ENCODE measurements at places on chromosomes 12 and 14. TPM values are rescaled to one million over a fixed set of nuclear protein-coding genes. Genes with fewer than 3 reads are reported as not detected.

DNA sequence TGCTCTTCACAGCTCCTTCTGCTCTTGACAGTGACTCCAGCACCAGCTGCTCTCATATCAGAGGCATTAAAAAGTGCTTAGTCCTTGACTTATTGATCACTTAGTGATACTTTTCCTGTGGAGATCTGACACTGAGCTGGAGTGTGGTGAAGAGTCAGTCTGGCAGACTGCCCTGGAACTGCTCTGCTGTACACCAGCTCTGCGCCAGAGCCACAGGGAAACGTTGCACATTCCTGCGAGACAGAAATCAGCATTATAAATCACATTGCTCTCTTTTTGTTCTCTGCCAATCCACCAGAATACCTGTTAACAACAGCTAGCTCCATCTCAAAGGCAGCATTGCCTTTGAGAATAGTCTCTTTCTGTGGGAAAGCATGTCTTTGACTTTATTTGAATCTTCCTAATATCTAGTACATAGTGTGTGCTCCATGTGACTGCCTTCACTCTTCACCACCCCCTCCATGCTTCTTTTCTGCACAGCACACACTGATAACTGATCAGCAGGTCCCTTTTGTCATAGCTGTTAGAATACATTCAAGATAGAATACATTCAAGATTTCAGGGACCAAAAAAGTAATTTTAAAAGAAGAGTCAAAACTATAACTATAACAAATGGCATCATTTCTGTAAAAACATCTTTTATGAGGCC lies 48.2 kb upstream of the VSX2 start:
- no peak for DNase-seq

GRCh38 chr12:45863332-45863731 lies 127.0 kb downstream of the SCAF11 start:
- no peak for DNase-seq

DNA sequence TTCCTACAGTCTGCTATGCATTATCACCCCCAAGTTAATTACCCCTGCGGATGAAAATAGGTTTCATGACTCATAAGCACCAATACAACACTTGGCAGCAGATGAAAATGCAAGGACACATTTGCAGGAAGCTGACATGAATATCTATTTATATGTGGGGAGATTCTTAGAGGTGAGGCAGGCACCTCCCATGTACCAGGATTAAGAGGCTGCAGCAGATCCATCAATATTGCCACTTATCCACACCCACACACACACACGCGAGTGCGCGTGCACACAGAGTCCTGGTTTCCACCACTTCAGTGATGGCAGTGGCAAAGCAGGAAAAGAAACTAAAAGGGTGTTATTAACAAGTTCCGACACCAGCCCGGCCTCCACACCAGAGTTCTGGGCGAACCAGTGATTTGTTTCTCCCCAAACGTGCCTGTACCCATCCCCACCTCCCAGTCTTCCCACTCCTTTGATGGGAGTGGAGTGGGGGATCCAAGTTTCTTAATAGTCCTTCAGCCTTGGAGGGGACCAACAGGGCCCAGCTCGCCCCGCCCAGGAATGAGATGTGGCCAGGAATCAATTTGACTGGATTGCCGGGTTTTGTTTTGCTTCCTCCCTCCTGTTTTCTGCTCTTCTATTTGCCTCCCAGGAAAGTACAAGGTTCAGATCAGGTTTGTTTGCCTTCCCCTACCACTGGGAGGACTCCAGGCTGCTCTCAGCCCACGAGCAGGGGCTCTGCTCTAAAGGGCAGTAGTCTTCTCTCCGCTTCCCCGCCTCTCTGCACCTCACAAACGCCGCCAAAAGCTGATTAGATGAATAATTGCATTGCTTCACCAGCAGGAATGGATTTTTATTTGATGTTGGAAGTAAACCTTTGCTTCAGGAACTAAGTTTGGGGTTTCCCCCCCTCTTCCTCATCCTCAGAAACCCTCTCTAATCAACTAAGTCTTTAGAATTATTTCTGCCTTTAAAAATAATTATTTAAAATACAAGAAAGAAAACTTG lies 5.2 kb downstream of the IRF2BPL start:
- no peak for DNase-seq

GRCh38 chr12:26750531-26751175 lies 82.3 kb downstream of the ITPR2 start:
- DNase-seq, result no peak

GRCh38 chr12:79128956-79129355 lies 264.4 kb downstream of the SYT1 start:
- DNase-seq, result no peak

The RD3L gene
- not detected for total RNA-seq

The GYS2 gene
- total RNA-seq, result not detected
